ENCODE measurements at places on chromosomes 5 and 9.

DNA sequence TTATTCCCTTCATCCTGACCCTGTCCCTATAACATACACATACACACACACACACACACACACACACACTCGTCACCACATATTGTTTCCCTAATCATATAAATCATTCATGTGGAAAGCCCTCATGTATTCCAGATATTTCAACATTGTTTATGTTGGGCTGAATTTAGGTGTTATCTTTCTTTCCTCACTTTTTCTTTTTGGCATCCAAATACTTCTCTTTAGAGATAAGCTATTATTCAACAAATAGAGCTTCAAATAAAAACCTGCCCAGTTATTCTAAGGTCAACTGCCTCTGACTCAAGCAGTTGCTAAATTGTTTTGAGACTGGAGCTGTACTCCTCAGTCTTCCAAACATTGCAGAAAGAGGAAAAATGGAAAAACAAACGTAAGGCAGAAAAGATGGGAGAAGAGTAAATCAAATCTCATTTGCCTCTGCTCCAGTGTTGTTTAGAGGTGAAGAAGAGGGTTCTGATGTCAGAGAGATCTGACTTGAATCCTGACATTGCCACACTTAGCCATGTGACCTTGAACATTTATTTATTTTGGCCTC, 215.7 kb downstream of the GAS1 start:
- no peak for DNase-seq

- DNase-seq: no peak
These were observed 255.7 kb upstream of the ACTBL2 start for GRCh38 chr5:57738301-57738700.

GRCh38 chr5:73420666-73421065, 27.9 kb downstream of the FOXD1 start:
- no peak for DNase-seq

- no peak for DNase-seq
These were observed 98.3 kb downstream of the WDR70 start for GRCh38 chr5:37477426-37477825.

GRCh38 chr5:39063037-39063436, 11.2 kb downstream of the RICTOR start:
- DNase-seq: no peak

DNA sequence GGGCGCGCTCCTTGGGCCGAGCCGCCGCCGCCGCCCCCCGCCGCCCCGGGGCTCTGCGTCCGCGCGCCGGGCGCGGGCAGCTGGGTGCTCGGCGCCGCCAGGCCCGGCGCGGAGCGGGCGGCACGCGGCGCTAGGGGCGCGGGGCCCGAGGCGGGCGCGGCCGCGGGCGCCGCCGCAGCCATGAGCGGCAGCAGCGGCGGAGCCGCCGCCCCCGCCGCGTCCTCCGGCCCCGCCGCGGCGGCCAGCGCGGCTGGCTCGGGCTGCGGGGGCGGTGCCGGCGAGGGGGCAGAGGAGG, 351 bp downstream of the TRIO start:
- no peak for DNase-seq

DNA sequence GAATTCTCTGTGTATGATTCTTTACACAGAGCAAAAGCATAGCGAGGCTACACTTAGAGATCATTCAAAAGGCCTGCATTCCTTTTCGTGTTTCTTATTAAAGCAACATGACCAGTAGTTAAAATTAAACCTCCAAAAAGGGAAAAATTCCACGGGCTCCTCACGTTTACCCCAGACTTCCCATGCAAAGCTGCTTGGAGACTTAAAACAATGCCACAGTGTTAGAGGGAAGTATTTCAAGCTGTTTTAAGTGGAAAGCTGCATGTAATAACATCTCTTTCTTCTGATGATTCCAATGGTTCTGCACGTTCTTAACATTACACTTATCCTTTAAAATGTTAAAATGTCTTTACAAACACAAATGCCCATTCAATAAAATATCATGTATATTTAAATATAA, 405.2 kb downstream of the SEMA5A start:
- DNase-seq: no peak

- DNase-seq: no peak
These were observed 1332.5 kb upstream of the CDH9 start for GRCh38 chr5:28370896-28371295.

- DNase-seq: no peak
These were observed 61.9 kb upstream of the IL7R start for GRCh38 chr5:35794684-35795375.

- no peak for DNase-seq
These were observed 14.4 kb downstream of the DOCK8 start for GRCh38 chr9:228929-229695.

GRCh38 chr5:6902094-6902493, 188.9 kb downstream of the TENT4A start:
- DNase-seq: no peak

DNA sequence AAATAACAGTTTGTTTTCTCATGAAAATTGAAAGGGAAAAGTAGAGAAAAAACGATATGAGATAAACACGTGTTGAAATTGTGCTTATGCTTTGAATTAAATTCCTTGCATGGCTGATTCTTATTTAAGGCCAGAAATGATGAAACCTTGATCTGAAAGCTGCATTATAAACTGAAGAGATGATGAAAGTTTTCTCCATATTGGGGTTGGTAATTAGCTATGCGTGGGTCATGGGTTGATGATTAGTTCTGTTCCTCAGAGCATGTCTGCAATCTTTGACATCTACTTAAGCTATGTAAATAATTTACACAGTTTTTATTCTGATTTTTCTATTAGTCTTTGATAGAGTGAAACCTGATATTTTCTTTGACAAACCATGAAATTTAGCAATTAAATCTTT, 264.1 kb downstream of the CD180 start:
- no peak for DNase-seq

DNA sequence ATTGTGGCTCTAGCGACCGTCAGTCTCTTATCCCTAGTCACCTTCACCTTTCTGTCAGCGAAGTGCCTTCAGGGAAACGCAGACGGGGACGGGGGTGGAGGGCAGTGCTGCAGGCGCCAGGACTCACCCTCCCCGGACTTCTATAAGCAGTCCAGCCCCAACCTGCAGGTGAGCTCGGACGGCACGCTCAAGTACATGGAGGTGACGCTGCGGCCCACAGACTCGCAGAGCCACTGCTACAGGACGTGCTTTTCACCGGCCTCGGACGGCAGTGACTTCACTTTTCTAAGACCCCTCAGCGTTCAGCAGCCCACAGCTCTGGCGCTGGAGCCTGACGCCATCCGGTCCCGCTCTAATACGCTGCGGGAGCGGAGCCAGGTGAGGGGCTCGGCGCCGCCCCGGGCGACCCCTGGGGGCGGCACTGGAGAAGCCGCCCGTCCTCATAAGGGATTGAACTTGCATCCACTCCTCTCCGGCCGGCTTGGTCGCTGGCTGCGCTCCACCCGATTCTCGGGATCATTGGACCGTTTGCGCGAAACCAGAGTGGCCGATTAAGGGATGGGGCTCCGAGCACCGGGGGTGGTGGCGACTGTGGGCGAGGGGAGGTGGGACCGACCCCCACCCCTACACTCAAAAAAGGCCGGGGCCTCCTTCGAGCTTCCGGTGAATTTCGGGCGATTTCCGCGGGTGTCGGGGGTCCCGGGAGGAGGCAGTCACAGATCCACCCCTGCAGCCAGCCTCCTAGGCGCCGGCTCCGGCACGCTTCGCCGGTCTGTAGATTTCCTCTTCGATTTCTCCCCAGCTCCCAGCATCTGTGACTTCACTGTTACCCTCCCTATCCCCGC, 2.7 kb downstream of the PCDHGC5 start:
- no peak for DNase-seq

DNA sequence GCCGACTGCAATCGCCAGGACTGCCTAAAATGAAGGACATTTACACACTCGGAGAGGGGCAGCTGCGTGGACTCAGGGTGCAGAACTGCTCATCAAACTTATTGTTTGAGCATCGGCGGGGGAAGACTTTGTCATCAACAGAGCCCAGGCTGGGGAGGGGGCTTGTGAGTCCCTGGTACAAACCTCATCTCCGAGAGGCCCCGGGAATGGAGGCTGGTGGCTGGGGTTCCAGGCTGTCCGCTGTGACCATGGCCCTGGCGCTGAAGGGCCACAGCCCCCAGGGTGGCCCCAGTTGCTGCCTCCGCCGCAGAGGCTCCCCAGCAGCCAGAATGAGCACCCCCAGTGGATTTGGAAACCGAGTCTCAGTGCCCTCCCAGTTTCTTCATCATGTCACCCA, 46.1 kb upstream of the RNU6ATAC start:
- DNase-seq: no peak

DNA sequence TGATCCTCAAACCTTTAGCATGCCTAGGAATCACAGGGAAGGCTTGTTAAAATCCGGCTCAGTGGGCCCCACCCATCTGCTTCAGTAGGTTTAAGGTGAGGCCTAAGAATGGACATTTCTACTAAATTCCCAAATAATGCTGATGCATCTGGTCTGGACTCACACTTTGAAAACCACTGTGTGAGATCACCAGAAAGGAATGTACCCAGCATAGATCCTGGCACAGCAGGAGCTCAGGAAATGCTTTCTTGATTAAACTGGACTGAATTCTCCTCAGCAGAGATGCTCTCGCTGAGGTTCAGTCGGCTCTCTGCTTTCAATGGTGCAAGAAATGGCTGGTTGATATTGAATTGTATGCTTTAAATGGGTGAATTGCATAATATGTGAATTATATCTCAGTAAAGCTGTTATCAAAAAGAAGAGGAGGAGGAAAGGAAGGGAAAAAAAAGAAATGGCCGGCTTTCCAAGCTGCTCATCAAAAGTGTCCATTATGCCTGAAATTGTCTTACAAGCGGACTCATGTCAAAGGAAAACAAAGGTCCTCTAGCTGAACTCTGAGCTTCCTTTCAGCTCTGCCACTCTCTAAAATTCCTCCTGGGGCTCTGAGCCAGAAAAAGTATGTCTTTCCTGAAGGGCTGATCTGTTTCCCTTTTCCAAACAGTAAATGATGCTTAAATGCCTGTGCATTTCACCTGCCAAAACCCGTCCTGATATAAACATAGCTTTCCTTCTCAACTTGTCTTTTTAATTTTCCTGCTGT, 77.6 kb upstream of the SAP30L start:
- DNase-seq: no peak

GRCh38 chr5:140875085-140876065, at the start of gene PCDHA12:
Gene PCDHA12, plus strand, starts transcription at chr5:140875308. Its CDS starts 165 bp downstream, at chr5:140875473.
- DNase-seq: no peak

DNA sequence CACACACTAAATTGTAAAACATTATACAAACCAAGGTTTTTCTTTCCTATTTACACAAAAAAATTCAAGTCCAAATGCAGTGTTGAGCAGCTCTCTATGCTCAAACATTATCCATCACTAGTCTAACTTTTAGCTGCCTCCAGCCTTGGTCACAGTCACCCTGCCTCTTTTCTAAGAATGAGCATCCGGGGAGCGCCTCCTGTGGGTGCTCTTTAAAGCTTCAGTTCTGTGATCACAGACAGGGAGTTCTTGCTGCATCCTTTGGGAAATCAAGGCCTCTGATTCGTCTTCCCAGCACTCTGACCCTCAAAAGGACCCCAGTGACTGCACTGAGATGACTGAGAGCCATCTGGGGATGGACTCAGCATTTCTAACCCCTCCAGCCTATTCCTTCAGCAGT, 289.6 kb downstream of the SEC61B start:
- no peak for DNase-seq

Measured in GM12892 (cell line).